ENCODE measurements at places on chromosomes 2 and 18. TPM values are rescaled to one million over a fixed set of nuclear protein-coding genes. Genes with fewer than 3 reads are reported as not detected.

The DSG1 gene
- not detected for total RNA-seq

The DIPK1C gene
- not detected for total RNA-seq

The ARL6IP6 gene
- total RNA-seq: 20.6 TPM

The SP5 gene
- not detected for total RNA-seq

The NTSR2 gene
- not detected for total RNA-seq

The SRD5A2 gene
- not detected for total RNA-seq

The RTP5 gene
- total RNA-seq: not detected

The VAPA gene
- total RNA-seq: 316 TPM

The TPO gene
- not detected for total RNA-seq

The FBXO48 gene
- total RNA-seq: 0.88 TPM

The ARL4C gene
- 133 TPM for total RNA-seq

The CIB4 gene
- not detected for total RNA-seq

The TTN gene
- under 0.01 TPM for total RNA-seq

The ING5 gene
- total RNA-seq: 18.6 TPM

The GDF7 gene
- under 0.01 TPM for total RNA-seq

The BOLL gene
- not detected for total RNA-seq

The RASGRP3 gene
- 0.72 TPM for total RNA-seq

The ALPI gene
- total RNA-seq: not detected

The LYPD1 gene
- 5.9 TPM for total RNA-seq

The DSC3 gene
- under 0.01 TPM for total RNA-seq

The ZEB2 gene
- total RNA-seq: 128 TPM

The C2orf92 gene
- 2.5 TPM for total RNA-seq

The IL18R1 gene
- 4.7 TPM for total RNA-seq

The NOL4 gene
- total RNA-seq: not detected

The FOXD4L1 gene
- total RNA-seq: under 0.01 TPM

The FOXI3 gene
- not detected for total RNA-seq

The SLC19A3 gene
- total RNA-seq: 0.36 TPM

The TCF23 gene
- not detected for total RNA-seq

The EIF2AK3 gene
- total RNA-seq: 24.2 TPM

The VAMP5 gene
- total RNA-seq: 21.8 TPM

The PRKAG3 gene
- total RNA-seq: under 0.01 TPM

The SERPINB3 gene
- total RNA-seq: not detected

The SCTR gene
- total RNA-seq: not detected

The UGT1A8 gene
- total RNA-seq: not detected

The AGXT gene
- not detected for total RNA-seq

The CNGA3 gene
- 0.29 TPM for total RNA-seq

The IL1RL2 gene
- total RNA-seq: 1.2 TPM

The SP140L gene
- 15.6 TPM for total RNA-seq

The MC2R gene
- not detected for total RNA-seq

The ABCA12 gene
- under 0.01 TPM for total RNA-seq

The ITGA4 gene
- total RNA-seq: 9.0 TPM

The MDH1B gene
- 2.2 TPM for total RNA-seq

The YIPF4 gene
- 19.4 TPM for total RNA-seq

The CPS1 gene
- 21.7 TPM for total RNA-seq

The GREB1L gene
- 0.36 TPM for total RNA-seq

The OSGEPL1 gene
- total RNA-seq: 7.2 TPM

The CHST9 gene
- not detected for total RNA-seq

The CXCR1 gene
- not detected for total RNA-seq

The AUP1 gene
- 82.9 TPM for total RNA-seq

The DGKD gene
- total RNA-seq: 6.5 TPM

The PROM2 gene
- total RNA-seq: 0.36 TPM

The ATP8B1 gene
- 46.7 TPM for total RNA-seq

The LINC00305 gene
- total RNA-seq: not detected

The M1AP gene
- total RNA-seq: under 0.01 TPM

The TRMT61B gene
- total RNA-seq: 18.9 TPM

The SERPINB10 gene
- total RNA-seq: 0.29 TPM

The ARHGEF4 gene
- 3.6 TPM for total RNA-seq

The DPYSL5 gene
- total RNA-seq: not detected

The SCG2 gene
- 2.4 TPM for total RNA-seq
